ENCODE measurements at places on chromosomes 6 and 20.

GRCh38 chr6:13513626-13514502, 26.5 kb upstream of the GFOD1 start:
- no peak for DNase-seq

DNA sequence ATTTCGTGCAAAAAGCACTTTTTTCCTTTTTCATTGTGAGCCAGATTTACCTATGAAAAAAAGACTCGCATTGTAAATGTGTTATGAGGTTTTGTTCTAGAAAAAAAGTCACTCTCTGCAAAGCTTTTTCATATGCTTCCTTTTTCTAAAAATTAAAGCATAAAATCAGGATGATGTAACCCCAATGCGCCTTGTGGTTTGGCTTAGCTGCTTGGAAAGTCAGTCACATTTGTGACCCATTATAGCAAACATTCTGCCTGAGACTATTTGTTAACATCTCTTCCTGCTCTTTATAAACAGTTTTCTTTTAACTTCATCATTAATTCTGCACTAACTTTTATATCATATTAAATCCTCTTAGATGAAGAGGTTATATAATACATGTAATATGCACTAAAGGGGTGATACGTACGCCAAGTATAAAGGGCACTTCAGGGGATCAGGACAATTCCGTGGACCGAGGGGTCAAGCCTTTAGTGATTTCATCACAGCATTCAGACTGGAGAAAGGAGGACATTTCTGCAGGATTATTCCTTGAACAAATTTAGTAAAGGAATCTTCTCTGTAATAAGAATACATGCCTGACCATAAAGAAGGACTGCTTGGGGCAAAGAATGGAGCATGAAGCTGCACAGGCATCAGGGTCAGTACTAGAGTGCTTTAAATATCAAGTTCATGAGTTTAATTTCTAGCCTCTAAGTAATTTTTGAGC, 48.1 kb upstream of the SMLR1 start:
- DNase-seq, result no peak

- DNase-seq, result no peak
Measured at GRCh38 chr20:53399592-53400335, 193.9 kb downstream of the ZNF217 start.

DNA sequence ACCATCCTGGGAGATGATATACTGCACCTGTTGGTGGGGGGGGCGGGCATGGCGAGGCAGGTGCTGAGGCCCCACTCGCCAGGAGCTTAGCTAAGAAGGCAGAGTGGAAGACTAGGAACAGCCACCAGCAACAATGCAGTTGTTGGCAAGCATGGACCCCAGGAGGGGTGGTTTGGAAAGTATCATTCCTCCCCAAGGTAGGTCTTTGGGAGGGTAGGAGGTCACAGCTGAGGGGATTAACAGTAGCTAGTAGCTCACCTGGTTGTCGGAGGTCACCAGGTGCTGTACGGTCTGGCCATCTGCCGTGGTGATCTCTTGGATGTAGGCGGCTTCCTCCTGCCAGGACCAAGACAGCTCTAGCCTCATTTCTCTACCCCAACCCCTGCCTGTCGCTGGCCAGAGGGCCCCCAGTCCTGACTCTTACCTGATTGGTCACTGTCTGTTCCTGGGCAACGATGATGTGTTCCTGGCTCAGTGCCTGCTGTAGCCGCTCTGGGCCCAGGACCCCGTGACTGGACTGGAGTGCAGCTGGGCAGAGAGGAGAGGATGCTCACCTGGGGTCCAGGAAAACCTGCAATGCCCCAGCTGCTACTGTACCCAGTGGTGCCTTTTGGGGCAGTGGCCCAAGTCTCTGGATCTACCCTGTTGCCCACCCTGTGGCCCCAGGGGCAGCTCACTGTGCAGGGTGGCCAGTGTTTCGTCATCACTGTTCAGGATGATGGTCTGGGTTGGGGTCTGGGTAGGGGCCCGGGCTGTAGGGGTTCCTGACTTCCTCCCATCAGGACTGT, 15.3 kb downstream of the PCIF1 start:
- no peak for DNase-seq

GRCh38 chr6:33993653-33994471, 152.0 kb downstream of the GRM4 start:
- no peak for DNase-seq

All from stimulated activated CD8-positive, alpha-beta memory T cell treated with anti-CD3 and anti-CD28 coated beads, Interleukin-4, amount 100 ng/mL, for 4 hours (primary cell).